Forelimb muscle (tissue), 1 donor: ENCODE measurements at places on chromosomes 6 and 20.

GRCh38 chr6:157251586-157252247, 71.6 kb downstream of the TMEM242 start:
- no peak for DNase-seq

DNA sequence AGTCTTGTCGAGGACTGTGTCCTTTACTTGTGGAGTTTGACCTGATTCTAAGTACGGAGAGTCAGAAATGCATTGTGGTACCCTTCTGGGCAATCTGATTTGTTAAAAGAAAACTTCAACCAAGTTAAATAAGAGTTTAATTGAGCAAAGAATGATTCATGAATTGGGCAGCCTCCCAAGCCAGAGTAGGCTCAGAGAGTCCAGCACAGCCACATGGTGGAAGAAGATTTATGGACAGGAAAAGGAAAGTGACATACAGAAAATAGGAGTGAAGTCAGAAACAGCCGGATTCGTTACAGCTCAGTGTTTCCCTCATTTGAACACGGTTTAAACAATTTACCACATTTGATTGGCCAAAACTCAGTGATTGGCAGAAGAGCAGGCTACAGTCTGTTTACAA, 329.2 kb downstream of the DHX35 start:
- no peak for DNase-seq

DNA sequence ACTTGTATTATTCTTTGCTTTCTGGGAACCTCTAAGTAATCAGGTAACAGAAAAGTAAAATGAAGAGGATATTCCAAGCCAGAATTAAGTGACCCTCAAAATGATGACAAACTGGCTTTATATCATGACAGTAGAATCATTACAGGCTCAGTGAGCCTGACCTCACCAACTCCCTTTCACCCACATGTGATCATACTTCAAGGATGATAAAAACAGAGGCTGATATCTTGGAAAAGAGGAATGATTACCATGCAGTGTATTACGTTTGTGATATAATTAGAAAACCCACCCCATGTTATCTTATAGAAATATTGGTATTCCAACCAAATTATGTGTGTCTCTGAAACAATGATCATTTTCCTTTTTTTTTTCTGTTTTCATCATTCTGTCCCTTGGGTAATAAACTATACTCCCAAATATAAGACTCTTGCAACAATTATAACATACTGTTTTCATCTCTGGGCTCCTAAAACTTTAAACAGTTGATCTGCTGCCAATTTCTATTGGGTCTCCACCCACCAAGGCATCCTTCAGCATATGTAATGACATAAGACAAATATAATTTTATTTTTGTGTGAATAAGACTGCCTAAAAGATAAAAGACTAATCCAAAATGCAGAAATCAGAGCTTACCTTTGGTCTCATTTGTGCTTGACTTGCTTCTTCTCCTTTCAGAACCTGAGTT, 115.7 kb downstream of the DST start:
- DNase-seq = no peak

- DNase-seq = no peak
These were observed 30.3 kb upstream of the VEGFA start for GRCh38 chr6:43739642-43740091.

DNA sequence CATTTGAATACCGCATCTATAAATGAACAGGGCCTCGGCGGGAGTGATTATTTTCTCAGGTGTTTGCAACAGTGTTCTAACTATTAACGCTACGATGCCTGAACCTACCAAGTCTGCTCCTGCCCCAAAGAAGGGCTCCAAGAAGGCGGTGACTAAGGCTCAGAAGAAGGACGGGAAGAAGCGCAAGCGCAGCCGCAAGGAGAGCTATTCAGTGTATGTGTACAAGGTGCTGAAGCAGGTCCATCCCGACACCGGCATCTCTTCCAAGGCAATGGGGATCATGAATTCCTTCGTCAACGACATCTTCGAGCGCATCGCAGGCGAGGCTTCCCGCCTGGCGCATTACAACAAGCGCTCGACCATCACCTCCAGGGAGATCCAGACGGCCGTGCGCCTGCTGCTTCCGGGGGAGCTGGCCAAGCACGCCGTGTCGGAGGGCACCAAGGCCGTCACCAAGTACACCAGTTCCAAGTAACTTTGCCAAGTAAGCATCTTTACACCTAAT, 70.9 kb downstream of the HFE start:
- no peak for DNase-seq

- DNase-seq = no peak
These were observed 8.1 kb upstream of the AP5S1 start for GRCh38 chr20:3812259-3812681.

GRCh38 chr6:143399176-143399575, 51.3 kb downstream of the ADAT2 start:
- DNase-seq = no peak

DNA sequence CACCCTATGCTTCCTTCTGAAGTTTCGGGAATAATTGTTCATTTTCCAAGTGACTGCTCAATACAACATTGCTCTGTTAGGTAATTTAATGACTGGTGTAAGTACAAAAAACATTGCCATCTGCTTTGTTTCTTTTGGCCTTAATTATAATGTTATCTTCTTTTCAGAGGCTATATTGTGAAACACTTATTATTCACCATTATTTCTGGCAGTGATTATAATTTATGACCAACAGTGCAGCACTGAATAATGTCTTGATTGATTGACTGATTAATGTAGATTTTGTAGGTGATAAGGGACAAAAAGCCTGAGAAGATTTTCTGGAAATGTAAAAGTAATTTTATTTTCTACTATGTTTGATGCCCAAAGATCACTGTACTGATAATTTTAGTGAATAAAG, 377.7 kb downstream of the PLCB1 start:
- no peak for DNase-seq

DNA sequence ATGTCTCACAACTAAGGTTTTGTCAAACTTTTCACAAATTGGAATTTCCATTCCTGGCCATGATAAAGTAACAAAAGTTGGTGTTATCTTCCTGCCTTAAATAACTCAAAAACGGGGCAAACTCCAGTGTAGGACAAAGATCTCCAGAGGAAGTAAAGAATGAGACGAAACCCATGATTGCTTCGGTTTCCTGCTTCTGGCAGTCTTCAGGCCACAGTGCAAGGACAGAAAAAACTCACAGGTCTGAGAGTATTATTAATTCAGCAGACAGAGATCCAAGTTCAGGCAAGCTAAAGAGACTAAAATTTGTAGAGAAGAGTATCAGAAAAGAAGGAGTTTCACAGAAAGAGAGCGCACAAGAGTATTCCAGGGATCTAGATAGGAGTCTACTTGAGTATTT, 64.8 kb upstream of the RCAN2 start:
- no peak for DNase-seq
